Activated CD8-positive, alpha-beta memory T cell treated with anti-CD3 and anti-CD28 coated beads for 1 hour (primary cell): ENCODE measurements at places on chromosomes 4 and X.

DNA sequence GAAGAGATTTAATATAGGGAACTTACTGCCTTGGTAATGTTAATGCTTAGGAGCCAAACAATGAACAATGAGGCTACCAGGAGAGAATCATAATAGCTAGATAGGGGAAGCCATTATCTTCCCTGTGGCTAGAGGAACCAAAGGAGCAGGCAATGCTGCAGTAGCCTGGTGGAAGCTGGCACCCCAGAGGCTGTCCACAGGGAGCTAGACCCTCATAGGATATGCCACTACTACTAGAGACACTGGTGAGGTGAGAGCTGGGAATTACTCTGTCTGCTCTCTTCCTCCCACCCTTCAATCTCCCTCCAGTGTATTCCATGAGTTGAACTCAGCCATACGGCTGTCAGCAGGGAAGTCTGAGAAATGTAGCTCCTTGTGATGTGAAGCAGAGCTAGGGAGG is 601.4 kb downstream of the KCNIP4 start:
- no peak for DNase-seq

GRCh38 chrX:3548765-3549391 is 164.6 kb downstream of the PRKX start:
- DNase-seq, result no peak

DNA sequence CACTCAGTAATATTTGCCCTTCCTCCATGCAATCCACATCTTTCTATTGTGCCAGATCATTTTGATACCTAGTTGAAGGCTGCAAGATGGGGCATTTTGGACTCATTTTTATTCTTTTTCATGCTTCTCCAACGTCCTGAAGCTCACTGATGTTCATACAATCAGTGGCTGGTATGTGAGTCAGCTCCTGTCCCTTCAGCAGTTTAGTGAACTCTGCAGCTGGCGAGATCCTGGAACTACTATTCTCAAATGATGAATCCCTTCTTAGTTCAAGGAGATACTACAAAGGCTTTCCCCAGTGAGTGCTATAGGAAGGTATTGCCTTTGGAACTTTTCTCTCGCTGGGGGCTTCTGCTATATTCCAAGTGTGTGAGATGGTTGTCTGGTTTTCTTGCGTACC is 9.6 kb upstream of the CCDC149 start:
- DNase-seq, result no peak

DNA sequence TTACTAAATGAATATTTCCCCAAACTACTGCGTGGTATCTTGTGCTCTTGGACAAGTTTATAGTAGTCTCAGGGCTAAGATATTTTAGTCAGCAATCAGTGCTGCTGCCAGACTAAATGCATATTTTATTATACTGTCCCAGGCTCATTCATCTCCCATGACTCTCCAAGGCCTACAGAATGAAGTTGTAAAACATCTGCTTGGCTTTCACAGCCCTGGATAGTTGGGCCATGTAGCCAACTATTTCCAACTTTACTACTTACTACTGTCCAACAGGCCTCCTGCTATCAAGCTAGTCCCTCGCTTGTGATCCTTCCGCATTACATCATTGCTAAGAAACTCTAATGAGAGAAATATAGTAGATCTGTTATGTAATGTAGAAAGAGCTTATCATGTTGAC is 31.4 kb downstream of the MAGEB16 start:
- DNase-seq, result no peak

DNA sequence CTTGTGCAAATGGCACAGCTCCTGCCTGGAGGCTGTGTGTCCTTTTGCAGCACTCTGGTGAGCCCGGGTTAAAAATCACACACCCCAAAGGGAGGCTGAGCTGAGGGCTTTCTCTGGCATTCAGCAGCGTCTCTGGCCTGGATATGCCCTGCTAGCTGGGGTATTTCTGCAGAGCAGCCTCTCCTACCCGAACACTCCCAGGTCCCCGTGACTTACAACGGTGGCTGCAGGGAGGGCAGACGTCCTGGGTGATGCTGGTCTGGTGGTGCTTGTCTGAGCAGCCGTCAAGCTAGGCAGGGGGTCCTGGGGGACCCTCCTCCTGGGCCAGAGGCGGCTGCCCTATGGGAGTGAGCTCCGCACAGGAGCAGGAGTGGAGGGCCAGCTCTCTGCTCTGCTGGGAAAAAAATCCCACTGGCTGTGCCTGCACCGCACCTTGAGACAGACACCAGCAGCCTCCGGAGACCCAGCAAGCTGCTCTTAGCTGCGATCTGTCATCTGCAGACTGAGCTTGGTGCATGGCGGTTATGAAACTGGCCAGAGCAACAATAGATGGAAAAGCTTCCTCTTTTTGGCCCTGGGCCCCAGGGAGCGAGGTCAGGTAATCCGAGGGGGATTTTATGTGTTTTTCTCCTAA is 41.3 kb upstream of the ASMTL start:
- no peak for DNase-seq

GRCh38 chr4:108731006-108731405 is 31.8 kb downstream of the ETNPPL start:
- no peak for DNase-seq

DNA sequence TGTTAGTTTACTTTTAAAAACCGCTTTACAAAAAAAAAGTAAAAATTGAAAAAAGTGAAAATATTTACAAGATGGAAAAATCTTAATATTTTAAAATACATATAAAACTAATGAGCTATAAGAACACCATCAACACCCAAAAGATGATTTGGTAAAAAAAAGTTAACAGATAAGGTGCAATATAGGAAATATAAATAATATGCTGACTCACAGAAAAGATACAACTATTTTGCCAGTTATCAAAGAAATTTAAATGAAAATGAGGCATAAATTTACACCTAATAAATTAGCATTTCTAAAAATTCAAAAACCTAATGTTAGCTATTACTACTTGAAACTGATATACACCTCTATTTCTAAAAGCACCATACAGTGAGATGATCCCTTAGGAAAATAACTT is 54.5 kb downstream of the BRWD3 start:
- no peak for DNase-seq

- no peak for DNase-seq
Measured at GRCh38 chrX:22345884-22346283, 73.2 kb downstream of the CBLL2 start.

DNA sequence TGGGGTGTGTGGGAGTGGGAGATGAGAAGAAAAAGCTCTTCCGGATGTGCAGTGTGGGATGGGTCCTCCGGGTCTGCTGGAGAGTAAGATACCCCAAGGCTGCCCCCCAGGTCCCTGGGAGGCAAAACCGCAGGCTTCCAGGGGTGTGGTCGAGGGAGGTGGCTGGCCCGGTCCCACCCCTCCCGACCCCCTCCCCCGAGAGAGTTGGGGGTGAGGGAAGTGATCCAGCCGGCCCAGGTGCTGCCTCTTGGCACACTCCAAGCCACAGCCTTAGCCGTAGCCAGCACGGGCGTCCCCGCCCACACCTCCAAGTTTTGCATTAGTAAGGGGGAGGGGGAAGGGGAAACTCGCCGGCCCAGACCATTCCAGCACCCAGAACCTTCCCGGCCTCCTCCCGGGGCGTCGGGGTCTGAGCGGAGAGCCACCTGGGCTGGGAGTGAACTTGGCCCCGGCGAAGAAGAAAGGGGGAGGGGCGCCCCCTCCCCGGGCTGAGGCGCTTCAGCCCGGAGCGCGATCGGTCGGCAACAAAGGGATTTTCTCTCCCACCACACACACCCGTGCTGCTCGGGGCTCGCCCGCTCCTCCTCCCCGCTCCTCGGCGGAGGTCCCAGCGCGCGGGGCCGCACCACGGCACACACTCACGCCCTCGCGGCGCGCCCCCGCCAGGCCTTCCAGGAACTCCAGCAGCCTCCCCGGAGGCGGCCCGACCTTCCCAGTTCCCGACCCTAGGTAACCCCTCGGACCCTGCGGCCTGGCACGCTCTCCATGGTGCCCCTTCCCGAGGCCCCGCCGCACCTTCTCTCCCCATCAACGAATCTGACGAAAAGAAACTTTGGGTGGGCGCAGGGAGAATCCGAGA is 14.4 kb downstream of the BCOR start:
- DNase-seq, result no peak

DNA sequence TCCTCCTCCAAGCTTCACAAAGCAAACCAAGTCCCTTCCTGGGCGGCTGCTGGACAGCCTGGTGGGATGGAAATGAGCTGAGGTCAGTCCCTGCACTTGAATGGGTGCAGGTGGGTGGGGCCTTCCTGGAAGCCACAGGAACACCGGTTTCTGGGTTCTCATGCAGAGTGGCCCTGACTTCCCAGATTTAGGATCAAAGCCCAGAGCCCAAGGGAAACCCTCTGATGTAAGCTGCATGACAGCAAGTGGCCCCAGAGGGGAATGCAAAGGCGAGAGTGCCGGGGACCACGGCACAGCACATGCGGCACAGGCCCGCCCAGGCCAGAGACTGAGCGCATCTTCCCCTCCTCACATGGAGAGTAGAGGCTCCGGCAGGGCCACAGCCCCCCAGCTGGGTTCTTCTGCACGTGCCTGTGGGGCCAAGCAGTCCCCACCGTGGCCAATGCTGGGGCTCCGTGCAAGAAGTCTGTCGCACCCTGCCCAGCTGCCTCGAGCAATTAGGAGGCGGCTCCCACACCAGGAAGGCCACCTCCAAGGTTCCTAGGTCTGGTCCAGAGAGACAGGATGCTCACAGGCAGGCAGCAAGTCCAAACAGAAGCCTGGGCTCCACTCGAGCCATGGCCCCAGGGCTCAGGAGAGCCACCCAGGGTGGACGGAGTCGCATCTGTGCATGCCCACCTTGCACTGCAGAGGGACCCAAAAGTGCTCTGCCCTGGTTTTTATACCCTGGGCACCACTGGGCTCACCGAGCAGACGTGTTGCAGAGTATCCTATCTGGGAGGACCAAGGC is 83.0 kb downstream of the HTRA3 start:
- no peak for DNase-seq

DNA sequence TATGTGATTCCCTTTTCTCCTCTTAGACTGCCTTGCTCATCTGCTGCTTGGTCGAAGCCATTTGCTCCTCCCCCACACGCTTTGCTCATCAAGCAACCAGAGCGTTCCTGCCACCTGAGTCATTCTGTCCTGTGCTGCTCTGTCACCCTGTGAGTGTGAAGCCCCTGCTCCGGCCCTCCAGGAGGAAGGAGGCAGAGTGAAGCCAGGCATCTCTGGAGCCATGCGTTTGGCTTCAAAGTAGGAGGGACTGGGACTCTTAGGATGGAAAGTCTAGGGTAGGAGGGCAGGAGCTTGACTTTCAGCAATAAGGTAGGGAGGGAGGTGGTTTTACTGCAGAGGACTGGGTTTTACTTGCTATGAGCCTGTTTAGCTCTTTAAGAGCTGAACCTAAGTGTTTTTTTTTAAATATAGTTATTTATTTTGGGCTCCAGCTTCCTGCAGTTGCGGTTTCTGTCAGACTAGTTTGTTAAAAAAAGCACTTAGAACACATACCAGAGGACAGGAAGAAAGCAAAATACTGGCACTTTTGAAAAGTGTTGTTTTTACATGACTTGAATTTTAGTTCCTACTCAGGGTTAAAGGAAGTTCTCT is 63.6 kb downstream of the SPINK2 start:
- DNase-seq, result peak; percentile 49

DNA sequence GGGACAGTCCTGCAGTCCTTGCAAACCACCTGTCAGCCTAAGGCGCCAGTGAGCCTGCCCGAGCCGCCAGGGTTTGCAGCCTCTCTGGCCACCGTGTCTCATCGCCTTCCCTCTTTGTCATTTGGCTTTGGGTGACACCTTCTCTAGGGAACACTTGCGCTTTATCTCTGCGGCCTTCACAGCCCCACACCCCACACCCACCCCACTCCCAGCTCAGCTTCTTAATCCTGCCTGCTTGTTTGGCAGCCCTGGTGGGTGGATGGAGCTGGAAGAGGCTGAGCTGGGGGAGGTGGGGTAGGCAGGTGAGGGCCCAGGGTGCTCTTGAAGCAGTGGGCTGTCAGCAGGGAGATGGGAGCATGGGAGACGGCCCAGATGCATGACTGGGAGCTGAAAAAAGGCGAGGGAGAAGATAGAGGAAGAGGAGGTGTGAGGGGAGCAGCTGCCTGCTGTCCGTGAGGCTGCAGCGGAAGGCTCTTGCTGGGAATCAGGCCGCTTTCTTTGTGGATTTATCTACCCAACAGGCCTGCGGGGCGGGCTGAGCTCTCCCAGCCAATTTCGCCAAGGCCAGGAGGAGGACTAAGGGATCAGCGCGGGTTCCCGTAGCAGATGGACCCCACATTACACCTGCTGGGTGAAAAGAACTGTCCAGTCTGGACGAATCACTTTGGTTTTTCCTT is 97.5 kb upstream of the STOX2 start:
- DNase-seq, result no peak

GRCh38 chr4:127832585-127832984 is 48.1 kb upstream of the PLK4 start:
- no peak for DNase-seq

DNA sequence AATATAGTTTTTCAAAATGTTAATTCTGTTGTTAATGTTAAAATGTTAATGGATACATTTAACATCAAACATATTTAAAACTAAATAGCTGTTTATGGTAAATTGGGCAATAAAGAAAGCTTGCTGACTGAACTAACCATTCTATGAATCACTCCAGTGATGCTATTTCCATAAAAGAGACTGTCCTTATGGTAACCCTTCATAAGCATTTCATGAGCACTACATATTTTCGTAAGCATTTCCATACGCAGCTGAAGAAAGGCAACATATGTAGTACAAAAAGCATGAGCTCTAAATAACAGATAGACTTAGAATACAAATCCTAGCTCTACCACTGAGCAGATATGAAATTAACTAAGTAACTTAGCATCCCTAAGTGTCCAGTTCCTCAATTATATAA is 188.9 kb downstream of the COL25A1 start:
- DNase-seq, result no peak

DNA sequence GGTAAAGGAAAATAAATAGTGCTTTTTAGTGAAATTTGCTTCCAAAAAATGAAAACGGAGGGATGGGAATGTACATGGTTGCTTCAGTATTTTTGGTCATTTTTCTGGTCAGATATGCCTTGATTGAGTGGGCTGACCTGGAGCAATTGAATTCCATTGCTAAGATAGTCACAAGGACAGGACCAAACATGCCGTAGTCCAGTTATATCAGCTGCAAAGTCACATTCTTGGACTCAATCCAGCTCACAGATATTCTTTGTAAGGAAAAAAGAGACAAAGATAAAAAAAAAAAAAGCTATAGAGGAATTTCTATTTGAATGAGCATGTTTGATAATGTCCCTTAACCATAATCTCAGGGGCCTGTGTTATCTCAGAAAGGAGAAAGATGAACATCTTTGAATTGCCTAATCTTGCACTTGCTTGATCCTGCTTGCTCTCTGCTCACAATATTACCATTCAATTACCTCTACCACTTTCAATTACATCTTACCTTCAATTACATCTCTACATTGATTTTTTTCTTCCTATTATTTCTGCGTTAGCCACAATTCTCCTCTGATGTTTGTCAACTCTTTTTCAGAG is 75.4 kb upstream of the PACRGL start:
- no peak for DNase-seq

DNA sequence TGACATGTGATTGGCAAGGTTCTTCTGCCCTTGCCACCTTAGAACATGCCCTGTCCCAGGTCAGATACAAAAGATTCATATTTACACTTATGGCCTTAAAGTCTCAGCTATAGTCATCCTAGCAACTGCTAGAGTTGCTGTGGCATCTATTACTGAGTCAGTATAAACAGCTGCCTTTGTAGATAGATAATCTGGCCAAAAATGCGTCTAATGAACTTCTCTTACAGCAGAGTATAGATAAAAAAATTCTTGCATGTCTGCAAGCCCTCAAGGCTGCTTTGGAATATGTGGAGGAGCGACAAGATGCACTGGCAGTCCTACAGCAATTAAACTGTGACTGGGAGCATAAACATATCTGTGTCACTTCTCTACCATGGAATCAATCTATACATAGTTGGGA is 1209.7 kb upstream of the PABPC4L start:
- no peak for DNase-seq
